Esophagus squamous epithelium (tissue), 5 donors: ENCODE measurements at places on chromosomes 2 and 18.
A peak's percentile ranks its signal among the peaks of the same experiment; 100 is the strongest.

DNA sequence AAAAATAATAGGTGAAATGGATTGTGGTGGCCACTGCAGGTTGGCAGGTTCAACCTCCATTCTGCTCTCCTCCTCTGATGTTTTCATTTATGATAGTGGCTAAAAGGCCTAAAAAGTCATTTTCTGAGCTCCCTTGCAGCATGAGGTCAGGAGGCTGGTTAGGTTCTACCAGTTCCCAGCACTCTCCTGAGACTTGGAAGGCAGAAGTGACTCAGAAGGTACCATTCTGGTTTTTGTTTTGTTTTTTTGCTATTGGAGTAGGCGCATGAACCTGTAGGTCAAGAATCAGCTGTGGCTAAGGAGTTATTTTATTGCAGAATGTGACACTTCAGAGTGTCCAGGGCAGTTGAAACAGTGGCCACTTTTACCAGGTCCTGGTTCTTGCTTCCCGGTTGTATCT, 181.9 kb downstream of the CCDC102B start:
- no peaks in the 10 kb centered on the region for H3K27me3 ChIP-seq
- H3K27ac ChIP-seq, result no peak overlapping the region
- no peaks in the 10 kb centered on the region for H3K4me1 ChIP-seq
- DNase-seq, result no peak

GRCh38 chr18:30970196-30970816, 72.2 kb downstream of the DSC3 start:
- no peaks in the 10 kb centered on the region for H3K36me3 ChIP-seq
- no peak overlapping the region for H3K4me3 ChIP-seq
- DNase-seq, result no peak
- no peaks in the 10 kb centered on the region for H3K27me3 ChIP-seq
- H3K4me1 ChIP-seq, result no peaks in the 10 kb centered on the region
- H3K27ac ChIP-seq, result no peak overlapping the region

GRCh38 chr2:192140236-192140839, 54.4 kb downstream of the TMEFF2 start:
- no peaks in the 10 kb centered on the region for H3K4me1 ChIP-seq
- H3K27me3 ChIP-seq, result no peaks in the 10 kb centered on the region
- H3K36me3 ChIP-seq, result no peaks in the 10 kb centered on the region

DNA sequence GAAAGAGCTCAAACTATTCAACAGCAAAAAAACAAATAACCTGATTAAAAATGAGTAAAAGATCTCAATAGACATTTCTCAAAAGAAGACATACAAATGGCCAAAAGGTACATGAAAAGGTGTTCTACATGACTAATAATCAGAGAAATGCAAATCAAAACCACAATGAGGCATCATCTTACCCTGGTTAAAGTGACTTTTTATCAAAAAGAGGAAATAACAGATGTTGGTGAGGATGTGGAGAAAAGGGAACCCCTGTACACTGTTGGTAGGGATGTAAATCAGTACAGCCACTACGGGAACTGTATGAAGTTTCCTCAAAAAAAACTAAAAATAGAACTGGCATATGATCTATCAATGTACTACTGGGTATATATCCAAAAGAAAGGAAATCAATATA, 39.8 kb upstream of the TMEM163 start:
- no peak for DNase-seq
- no peaks in the 10 kb centered on the region for H3K27me3 ChIP-seq
- no peak overlapping the region for H3K27ac ChIP-seq
- H3K36me3 ChIP-seq, result no peaks in the 10 kb centered on the region
- no peak overlapping the region for H3K4me3 ChIP-seq

- DNase-seq, result no peak
- no peak overlapping the region for H3K27ac ChIP-seq
- H3K27me3 ChIP-seq, result no peaks in the 10 kb centered on the region
- H3K4me1 ChIP-seq, result no peaks in the 10 kb centered on the region
- no peak overlapping the region for H3K4me3 ChIP-seq
Measured at GRCh38 chr18:55425698-55426097, 162.3 kb downstream of the TCF4 start.

DNA sequence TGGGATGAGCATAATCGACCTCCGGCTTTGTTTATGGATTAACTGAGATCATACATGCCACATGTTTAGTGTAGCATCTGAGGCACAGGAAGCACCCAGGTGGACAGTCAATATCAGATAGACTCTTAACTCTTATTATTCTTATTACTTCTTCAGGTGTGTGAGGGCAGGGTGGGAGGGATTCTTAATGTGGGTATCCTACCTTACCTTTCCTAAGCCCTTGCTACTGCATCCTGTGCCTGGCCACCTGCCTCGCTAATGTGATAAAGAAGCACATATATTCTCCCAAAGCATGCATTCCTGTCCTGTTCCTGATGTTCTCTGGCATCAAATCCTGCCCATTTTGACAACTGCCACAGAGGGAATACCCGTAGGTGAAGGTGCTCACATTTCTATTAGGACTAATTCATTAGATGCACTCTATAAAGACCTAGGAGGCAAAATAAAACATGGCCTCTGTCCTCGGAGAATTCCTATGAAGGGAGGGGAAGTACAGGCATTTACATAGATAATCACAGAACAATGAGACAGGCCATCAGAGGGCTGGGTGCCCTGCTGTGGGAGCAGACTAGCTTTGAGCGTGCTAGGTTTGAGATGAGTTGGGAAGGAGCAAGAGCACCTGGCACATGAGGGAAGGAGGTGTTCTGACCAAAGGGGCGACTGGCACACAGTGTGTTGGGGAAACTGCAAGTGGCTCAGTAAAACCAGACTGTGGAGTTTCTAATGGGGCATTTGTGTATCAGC, 19.5 kb upstream of the CELF4 start:
- peaks cover 18% of the 10 kb centered on the region for H3K27me3 ChIP-seq
- H3K36me3 ChIP-seq, result no peaks in the 10 kb centered on the region

- no peak overlapping the region for H3K27ac ChIP-seq
- H3K27me3 ChIP-seq, result no peaks in the 10 kb centered on the region
- H3K4me3 ChIP-seq, result no peak overlapping the region
- H3K4me1 ChIP-seq, result no peaks in the 10 kb centered on the region
Measured at GRCh38 chr2:215619022-215619958, 183.4 kb upstream of the FN1 start.

DNA sequence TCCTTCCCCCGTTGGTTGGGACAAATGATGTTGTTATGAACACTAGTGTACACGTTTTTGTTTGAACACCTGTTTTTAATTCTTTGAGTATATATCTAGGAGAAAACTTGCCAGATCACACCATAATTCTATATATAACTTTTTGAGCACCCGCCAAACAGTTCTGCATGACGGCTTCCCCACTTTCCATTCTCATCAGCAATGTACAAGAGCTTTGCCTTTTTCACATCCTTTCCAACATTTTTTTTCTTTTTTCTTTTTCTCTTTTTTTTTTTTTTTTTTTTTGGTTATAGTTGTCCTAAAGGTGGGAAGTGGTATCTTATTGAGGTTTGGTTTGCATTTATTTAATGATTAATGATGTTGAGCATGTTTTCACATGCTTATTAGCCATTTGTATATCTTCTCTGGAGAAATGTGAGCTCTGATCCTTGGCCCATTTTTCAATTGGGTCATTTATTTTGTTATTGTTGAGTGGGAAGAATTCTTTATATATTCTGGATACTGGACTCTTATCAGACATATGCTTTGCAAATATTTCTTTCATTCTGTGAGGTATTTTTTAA, 86.9 kb upstream of the ZC3H15 start:
- no peak for DNase-seq
- no peaks in the 10 kb centered on the region for H3K36me3 ChIP-seq
- no peaks in the 10 kb centered on the region for H3K27me3 ChIP-seq

DNA sequence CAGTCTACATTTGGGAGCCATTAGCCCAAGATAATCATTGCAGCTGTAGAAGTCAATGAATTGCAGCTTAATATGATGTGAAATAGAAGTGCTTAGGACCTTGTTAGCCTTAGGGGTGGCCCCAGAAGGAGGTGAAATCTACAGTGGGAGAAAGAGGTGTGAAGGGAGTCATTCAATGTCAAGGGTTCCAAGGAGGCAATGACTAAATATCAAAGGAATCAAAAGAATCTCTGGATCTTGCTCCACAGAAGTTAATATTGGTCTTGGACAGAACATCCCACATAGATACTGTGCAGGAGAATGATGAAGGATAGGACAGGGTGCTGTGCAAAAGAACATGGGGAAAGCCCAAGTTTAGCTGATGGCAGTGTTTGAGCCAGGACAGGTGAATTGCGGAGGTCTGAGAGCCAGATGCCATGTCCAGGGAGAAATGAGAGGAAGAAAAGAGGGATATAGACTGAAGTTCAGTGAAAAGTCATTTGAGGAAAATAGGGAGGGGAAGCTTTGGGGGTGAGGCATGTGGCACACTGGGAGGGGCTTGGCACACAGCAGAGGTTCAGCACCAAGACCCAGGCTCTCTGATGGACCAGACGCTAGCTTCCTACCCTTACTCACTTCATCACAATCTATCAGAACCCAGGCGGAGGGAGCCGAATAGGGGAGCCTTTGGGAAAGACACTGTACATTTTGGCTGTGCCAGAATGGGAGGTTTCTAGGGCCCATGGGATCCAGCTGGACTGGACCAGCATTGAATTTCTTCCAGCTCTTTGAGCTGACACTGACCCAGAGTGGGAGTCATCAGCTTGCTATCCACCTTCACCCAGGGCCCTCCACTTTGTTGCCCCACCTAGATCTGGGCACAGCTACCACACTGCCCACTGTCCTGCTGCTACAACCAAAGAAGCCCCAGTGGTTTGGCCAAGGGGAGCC, 2.2 kb downstream of the IL1F10 start:
- peak overlapping the region; percentile 77 for H3K27ac ChIP-seq
- H3K4me1 ChIP-seq, result peaks cover 9% of the 10 kb centered on the region
- H3K36me3 ChIP-seq, result no peaks in the 10 kb centered on the region
- H3K27me3 ChIP-seq, result no peaks in the 10 kb centered on the region

DNA sequence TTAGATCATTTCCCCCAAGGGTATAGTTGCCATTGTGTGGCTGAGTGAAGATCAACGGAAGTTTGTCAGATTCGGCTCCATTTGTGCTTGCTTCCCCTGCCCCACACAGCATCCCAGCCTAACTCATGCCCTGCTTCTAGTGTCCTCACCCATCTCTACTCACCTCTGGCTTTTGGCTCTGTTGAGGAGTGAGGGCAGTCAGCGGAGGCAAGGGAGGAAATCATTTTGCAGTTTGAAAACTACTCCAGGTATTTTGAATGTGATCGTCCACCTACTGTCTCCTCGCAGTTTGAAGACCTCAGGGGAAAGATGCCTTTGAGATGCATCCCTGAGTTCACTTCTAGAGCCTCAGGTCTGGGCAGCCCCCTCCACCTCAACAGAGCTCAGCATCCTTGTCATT, 116.3 kb downstream of the FEZ2 start:
- no peak for DNase-seq
- no peaks in the 10 kb centered on the region for H3K27me3 ChIP-seq
- no peak overlapping the region for H3K4me3 ChIP-seq
- H3K36me3 ChIP-seq, result peaks cover 6% of the 10 kb centered on the region
- H3K4me1 ChIP-seq, result peaks cover 32% of the 10 kb centered on the region

GRCh38 chr2:234320066-234320465, 176.8 kb downstream of the ARL4C start:
- no peak overlapping the region for H3K27ac ChIP-seq
- no peaks in the 10 kb centered on the region for H3K27me3 ChIP-seq
- no peaks in the 10 kb centered on the region for H3K4me1 ChIP-seq
- no peak for DNase-seq
- no peaks in the 10 kb centered on the region for H3K36me3 ChIP-seq
- no peak overlapping the region for H3K4me3 ChIP-seq

GRCh38 chr2:107235491-107236254, 349.7 kb upstream of the ST6GAL2 start:
- no peaks in the 10 kb centered on the region for H3K4me1 ChIP-seq
- no peak for DNase-seq
- no peak overlapping the region for H3K27ac ChIP-seq
- no peaks in the 10 kb centered on the region for H3K36me3 ChIP-seq
- no peak overlapping the region for H3K4me3 ChIP-seq
- no peaks in the 10 kb centered on the region for H3K27me3 ChIP-seq

DNA sequence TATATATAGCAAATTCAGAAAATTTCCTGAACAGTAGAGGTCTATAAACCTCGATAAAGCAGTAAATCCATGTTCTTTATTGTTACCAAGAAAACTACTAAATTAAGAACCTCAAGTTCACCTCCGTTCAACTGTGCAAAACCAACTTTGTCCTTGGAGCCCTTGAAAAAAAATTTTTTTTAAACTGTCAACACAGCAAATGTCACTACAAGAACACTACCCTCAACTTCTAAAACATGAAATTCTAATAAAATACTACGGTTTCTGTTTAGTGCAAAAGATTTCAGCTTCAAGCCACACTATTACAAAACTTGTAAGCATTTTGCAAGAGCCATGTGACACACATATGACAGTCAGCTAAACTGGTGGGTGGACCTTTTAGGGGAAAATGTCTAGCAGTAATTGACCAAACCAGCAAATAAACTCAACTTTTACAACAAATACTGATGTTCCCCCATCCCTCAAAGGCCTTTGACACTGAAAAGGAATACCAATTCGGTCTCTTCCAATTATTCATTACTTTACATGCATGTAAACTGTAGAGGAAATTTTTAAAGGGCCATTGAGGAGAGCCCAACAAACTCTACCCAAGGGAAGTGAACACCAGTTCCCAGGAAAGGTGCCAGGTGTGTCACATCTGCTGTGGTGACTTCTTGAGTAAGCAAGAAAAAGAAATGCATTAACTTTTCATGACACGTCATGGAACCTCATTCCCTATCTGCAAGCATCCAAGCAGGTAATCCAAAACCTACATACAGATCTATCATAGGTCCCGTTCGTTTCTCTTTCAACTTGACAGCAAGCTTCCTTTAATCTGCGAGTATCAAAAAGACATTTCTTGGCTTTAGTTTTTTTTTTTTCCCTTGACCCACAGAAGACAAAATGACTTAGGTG, 1.4 kb downstream of the RAB1A start:
- H3K4me3 ChIP-seq, result peak overlapping the region; percentile 93
- no peaks in the 10 kb centered on the region for H3K27me3 ChIP-seq
- DNase-seq, result no peak
- H3K4me1 ChIP-seq, result peaks cover 18% of the 10 kb centered on the region
- no peaks in the 10 kb centered on the region for H3K36me3 ChIP-seq
- peak overlapping the region; percentile 100 for H3K27ac ChIP-seq

- no peaks in the 10 kb centered on the region for H3K4me1 ChIP-seq
- no peaks in the 10 kb centered on the region for H3K27me3 ChIP-seq
- no peak for DNase-seq
Measured at GRCh38 chr18:53165770-53166169, 825.8 kb downstream of the DCC start.

DNA sequence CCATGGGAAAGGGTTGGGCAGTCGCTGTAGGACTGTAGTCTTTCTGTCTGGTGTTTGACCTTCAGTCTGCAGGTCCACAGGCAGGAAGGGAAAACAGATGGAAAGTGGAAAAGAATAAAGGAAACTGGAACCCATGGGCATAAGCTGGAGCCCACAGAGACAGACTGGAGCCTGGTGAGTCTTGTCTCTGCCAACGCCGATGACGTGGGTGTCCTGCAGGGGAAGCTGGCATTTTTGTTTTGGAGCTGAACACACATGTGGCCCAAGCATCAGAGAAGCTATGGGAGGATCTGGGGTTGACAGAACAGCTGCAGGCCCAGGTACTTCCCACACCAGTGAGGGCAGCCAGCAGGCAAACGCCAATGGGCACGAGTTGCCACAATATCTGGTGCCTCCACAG, 28.2 kb upstream of the SOCS6 start:
- H3K4me1 ChIP-seq, result no peaks in the 10 kb centered on the region
- no peak overlapping the region for H3K27ac ChIP-seq
- DNase-seq, result no peak
